ENCODE measurements at places on chromosomes 5 and 9.

DNA sequence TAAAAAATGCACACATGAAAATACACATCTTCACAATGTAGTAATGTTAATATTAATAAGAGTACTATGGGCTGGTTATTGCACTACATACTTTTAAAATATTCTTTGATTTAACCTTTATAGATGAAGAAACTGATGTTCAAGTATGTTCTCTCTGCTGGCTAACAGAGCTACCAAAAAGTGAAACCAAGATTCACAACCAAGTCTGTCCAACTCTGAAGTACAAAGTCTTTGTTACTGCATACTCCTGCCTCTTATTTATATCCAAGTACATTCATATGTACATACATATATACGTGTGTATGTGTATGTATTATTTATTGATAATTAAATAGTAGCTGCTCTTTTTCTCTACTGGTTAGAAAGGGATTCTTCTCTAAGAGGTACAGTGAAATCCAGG lies 325.6 kb downstream of the BNC2 start:
- DNase-seq, result no peak

DNA sequence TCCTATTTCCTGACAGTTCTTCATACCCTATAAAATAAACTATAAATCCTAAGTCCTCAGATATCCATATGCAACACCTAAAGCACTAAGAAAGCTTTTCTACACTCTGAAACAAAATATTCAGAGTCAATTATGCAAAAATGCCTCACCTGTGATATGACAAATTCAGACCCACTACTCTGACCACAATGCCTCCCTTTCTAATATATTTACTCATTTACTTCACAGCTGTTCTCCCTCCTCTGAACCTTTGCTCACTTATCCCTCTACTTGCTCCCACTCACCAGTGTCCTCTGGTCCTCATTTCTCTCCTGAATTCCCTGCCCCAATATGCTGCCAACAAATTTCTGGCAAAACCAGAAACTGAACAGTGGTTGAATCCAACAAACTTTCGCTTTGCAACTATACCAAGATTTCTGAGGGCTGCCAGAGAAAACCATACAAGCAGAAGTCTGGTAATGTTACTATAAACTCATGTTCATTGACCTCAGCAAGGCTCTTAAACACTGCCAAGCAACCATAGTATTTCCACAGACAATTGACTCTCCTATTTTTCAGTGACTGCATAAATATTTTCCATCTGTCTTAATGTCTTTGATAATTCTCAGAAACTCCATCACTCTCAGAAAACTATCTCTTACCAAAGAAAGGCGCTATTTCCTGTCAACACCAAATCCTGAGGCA lies 7.1 kb downstream of the CCNH start:
- DNase-seq, result no peak

DNA sequence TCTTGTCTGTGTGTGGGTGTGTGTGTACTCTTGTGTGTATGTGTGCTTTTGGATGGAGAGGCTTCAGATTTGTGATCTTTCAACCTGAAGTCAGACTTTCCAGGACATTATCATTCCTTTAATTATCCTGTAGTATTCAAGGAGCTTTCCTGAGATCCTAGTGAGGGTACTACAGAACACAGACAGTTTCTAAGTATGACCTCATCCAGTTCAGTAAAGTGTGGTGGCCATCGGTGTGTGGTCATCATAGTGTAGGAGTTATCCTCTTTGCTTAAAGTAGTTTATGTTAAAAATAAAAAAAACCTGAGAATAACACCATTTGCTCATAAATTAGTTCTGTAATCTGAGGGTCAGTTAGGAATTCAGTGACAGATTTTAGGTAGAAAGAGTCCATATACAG lies 478.0 kb upstream of the ACTBL2 start:
- no peak for DNase-seq

DNA sequence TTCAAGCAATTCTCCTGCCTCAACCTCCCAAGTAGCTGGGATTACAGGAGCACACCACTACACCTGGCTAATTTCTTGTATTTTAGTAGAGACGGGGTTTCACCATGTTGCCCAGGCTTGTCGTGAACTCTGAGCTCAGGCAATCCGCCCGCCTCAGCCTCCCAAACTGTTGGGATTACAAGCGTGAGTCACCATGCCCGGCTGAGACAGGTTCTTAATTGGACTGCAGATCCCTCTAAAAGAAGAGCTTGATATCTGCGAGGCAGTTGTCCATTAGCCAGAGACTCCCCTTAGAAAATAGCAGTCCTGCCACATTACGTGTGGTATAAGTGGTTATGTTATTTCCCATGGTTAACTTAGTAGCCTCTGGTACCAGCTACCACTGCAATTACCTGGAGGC lies 46.6 kb upstream of the NPR3 start:
- DNase-seq, result no peak

- DNase-seq, result no peak
Observed at GRCh38 chr5:75367401-75367800, 30.4 kb downstream of the HMGCR start.

DNA sequence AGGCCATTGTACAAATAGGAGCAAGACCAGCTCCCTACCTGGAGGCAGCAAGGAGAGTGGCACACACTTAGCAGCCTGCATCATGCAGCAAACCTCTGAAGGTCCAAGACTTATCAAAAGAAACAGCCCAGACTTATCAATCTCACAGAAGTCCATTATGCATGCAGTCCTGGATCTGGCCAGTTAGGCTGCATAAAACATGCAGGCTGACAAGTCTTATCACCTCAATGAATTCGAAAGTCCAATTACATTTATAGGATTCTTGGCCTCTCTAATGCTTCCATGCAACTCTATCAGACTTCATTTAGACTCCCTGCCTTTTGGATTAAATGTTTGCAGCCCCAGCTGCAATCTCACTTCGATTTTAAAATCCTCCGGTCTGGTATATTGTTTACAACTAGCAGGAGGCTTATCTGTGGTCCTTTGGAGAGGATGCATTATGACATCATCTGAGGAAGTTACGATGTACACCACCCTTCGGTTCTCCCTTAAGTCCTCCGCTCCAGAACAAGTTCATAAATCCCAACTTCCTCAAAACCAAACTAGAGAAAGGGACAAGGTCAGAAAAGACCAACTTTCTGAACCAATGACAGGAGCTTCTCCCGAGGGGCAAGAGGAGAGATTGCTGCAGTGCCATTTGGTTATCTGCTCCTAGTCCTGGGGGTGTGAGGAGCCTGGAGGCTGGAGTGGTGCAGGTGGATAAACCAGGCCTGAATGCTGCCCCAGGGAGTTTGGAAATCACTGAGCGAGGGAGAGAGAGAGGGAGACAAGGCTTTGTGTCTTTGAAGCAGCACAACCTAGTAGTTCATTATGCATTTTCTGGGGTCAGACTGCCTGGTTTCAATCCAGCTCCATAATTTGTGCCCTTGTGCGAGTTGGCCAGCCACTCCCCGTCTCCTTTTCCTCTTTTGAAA lies 313.9 kb downstream of the TLE1 start:
- no peak for DNase-seq

DNA sequence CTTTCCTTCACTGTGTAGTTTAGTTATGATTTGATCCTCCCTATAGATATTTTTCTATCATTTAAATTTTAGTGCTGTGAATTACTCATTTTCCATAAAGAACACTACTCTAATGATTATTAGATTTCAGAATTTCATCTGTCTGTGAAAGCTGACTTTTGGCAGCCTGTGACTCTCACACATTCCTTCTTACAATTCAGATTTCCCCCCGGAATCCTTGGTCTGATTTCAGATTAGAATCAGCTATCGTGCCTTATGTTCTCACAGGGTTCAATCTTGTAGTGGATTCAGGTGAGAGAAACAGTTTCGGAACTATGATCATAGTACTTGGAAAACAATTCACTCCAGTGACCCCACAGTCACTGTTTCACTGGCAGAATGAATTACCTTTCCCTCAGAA lies 26.2 kb downstream of the ZNF474 start:
- DNase-seq, result no peak

GRCh38 chr9:21750021-21750735 lies 52.3 kb upstream of the MTAP start:
- DNase-seq, result no peak

GRCh38 chr5:120684749-120685415 lies 220.8 kb downstream of the PRR16 start:
- peak; percentile 48 for DNase-seq

DNA sequence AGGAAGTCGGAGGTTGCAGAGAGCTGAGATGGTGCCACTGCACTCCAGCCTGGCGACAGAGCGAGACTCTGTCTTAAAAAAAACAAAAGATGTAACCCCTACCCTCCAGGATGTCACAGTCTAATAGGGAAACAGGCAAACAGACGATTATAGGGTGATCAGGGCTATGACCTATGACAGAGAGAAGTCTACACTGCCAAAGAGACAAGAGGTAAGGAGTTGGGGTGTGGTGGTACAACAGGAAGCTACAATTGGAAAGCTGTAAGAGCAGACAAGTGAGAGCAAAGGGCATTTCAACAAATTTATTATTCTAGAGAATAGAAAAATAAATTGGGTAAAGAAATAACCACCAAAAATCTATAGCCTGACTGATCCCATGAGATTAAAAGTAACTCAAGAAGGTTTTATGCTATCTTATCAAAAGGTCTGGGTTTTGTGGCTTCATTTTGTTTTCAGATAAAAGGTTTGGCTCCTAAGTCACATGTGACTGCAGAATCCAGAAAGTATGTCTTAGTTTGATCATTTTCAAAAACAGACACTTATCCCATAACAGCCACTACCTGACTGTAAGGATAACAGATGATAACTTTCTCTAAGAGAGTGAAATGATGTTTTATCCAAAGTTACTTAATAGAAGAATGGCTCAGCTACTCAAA lies 7.3 kb downstream of the CDC26 start:
- peak; percentile 76 for DNase-seq

DNA sequence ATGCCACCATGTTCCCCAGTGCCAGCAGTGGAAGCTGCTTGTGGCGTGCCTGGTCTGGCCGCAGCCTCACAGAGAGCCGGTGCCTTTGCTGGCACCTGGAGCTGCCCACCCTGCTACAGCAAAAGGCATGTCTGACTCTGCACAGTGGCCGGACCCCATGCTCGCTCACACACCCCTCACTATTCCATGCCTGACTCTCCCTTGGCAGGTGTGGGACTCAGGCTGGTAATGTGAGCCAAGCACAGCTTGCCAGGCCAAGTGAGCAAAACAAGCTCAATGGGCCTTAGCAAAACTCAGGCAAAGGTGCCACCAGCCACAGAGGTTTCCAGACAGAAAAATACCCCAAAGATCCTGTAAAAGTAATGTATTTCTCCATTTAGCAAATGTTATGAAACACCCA lies 15.5 kb downstream of the GNA14 start:
- no peak for DNase-seq

DNA sequence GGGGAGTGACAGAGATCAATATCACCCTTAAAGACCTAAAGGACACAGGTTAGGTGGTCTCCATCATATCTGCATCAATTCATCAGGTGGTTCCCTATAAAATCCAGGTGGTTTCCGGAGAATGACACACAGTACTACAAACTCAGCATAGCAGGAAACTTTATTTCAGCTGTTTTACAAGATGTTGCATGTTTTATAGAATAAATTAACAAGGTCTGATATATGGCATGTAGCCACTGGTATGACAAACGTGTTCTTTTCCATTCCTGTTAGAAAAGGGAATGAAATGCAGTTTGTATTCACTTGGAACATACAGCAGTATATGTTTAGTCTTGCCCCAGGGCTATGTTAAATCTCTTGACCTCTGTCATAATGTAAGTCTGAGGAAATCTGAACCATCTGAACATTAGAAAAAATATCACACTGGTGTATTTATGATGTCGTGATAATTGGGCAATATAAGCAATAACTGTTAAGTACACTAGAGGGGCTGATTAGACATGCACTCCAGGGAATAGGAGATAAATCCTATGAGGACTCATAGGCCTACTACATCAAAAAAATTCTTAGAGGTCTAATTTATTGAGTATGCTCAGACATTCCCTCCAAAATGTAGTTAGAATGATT lies 42.2 kb upstream of the TNFSF8 start:
- no peak for DNase-seq

DNA sequence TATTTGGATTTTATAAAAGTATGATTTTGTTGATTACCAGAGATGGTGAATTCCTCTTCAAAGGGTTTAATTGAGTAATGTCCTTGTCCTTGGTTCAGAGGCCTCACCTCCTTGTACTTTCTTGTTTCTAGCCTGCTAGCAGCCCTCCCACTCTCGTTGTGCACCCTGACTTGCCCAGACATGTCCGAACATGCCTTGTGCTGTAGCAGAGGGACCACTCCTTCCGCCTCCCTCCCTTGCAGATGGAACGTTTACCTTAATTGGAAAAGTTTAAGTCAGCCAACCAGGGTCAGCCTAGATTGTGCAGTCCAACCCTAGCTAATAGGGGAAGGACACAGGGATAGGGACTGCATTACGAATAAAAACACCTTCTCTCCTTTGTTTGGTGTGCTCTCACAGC lies 406.9 kb upstream of the NMUR2 start:
- DNase-seq, result no peak

DNA sequence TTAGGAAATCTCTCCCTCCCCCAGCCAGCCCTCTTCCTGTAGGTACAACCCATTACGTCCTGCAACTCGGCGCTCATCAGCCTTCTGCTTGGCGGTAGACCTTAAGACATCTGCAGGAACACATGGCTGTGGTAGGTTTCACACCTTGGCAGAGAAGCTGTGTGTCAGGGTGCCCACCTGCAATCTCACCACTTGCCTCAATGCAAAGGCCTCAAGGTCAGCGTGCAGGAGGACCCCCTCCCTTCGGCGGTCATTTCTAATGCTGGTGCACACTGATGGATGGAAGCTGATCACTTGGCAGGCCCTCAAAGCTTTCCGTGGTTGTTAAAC lies 67.3 kb downstream of the CRB2 start:
- no peak for DNase-seq

GRCh38 chr5:102119252-102119651 lies 176.8 kb downstream of the SLCO4C1 start:
- no peak for DNase-seq

DNA sequence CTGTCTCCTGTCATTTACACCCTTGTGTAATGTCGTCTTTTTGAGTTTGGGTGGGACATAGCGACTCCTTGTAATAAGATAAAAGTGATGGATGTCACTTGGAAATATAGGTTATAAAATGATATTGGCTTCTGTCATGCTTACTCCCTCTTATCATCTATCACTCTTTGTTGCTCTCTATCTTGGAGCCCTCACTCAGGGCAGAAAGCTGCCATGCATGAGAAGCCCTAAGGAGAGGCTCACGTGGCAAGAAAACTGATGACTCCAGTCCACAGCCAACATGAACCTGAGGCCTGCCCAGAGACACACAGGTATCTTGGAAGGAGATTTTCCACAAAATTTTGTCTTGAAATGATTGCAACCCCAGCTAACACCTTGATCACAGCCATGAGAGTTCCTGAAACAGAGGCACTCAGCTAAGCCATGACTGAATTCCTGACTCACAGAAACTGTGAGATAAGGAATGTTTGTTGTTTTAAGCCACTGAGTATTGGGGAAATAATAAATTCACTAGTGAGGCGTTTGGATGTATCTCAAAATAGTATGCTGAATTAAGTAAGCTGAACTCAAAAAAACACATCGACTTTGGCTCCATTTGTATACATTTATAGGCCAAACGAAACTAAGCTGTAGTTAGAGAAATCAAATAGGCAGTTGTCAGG lies 216.7 kb downstream of the CDH18 start:
- DNase-seq, result no peak

GRCh38 chr9:36488389-36488756 lies 84.3 kb upstream of the MELK start:
- no peak for DNase-seq

- DNase-seq, result no peak
Observed at GRCh38 chr5:57318251-57318650, 144.4 kb downstream of the GPBP1 start.

Data from hematopoietic multipotent progenitor cell treated with erythropoietin and hydrocortisone succinate and interleukin-3 and kit ligand, for 4 days (in vitro differentiated cells).